Aortic smooth muscle cell (primary cell): ENCODE measurements at places on chromosomes 7 and 10. TPM values are rescaled to one million over a fixed set of nuclear protein-coding genes. Genes with fewer than 3 reads are reported as not detected.

The SORBS1 gene
- total RNA-seq = 1.5 and 3.3 TPM in 2 replicates

The IGFBP3 gene
- 970 and 2,831 TPM in 2 replicates for total RNA-seq

The CRTAC1 gene
- not detected in 2 replicates for total RNA-seq

The ZNF736 gene
- total RNA-seq = 9.5 and 10.9 TPM in 2 replicates

The MOGAT3 gene
- total RNA-seq = not detected in 2 replicates

The TEX36 gene
- total RNA-seq = not detected in 2 replicates

The CFTR gene
- not detected in 2 replicates for total RNA-seq

The CNTNAP2 gene
- total RNA-seq = not detected in 2 replicates

The TMEM184A gene
- total RNA-seq = not detected in 2 replicates

The GIMAP6 gene
- 1.7 and 5.4 TPM in 2 replicates for total RNA-seq

The NOLC1 gene
- total RNA-seq = 22.1 and 38.3 TPM in 2 replicates

The STN1 gene
- 50.6 and 53.7 TPM in 2 replicates for total RNA-seq

The ZNF365 gene
- 4.1 and 6.5 TPM in 2 replicates for total RNA-seq

The SSC4D gene
- 0.53 and 0.56 TPM in 2 replicates for total RNA-seq

The CDHR3 gene
- total RNA-seq = 2.6 and 4.3 TPM in 2 replicates

The PDK4 gene
- 3.2 and 59.5 TPM in 2 replicates for total RNA-seq

The C7orf33 gene
- not detected in 2 replicates for total RNA-seq

The LIPF gene
- total RNA-seq = not detected in 2 replicates

The EGFR gene
- total RNA-seq = 42.1 and 75.2 TPM in 2 replicates

The HOXA5 gene
- not detected in 2 replicates for total RNA-seq

The AOAH gene
- not detected in 2 replicates for total RNA-seq

The ZNF716 gene
- total RNA-seq = not detected in 2 replicates

The EN2 gene
- total RNA-seq = not detected in 2 replicates

The ZNF467 gene
- 0.26 and 2.5 TPM in 2 replicates for total RNA-seq

The CARD11 gene
- total RNA-seq = 0.13 TPM in 1 of 2 replicates, not detected in the other

The PLAC9 gene
- total RNA-seq = 69.5 and 73.6 TPM in 2 replicates

The PLAU gene
- 37.4 and 45.2 TPM in 2 replicates for total RNA-seq

The DKK1 gene
- total RNA-seq = 103 and 126 TPM in 2 replicates

The CYP2C19 gene
- not detected in 2 replicates for total RNA-seq

The VWDE gene
- not detected in 2 replicates for total RNA-seq

The EPDR1 gene
- 51.2 and 99.0 TPM in 2 replicates for total RNA-seq

The CYP2C18 gene
- not detected in 2 replicates for total RNA-seq

The HABP2 gene
- total RNA-seq = not detected in 2 replicates

The NACAD gene
- total RNA-seq = 0.53 and 0.75 TPM in 2 replicates

The AS3MT gene
- total RNA-seq = 8.2 and 9.8 TPM in 2 replicates

The MMP21 gene
- total RNA-seq = not detected in 2 replicates

The HIBADH gene
- total RNA-seq = 61.0 and 93.0 TPM in 2 replicates

The CALML3 gene
- total RNA-seq = not detected in 2 replicates

The MSMB gene
- total RNA-seq = not detected in 2 replicates

The STAM gene
- total RNA-seq = 14.1 and 17.9 TPM in 2 replicates

The CCAR1 gene
- 25.9 and 26.2 TPM in 2 replicates for total RNA-seq

The HHEX gene
- total RNA-seq = 1.6 and 4.6 TPM in 2 replicates

The GNA12 gene
- total RNA-seq = 17.6 and 22.2 TPM in 2 replicates

The AGMO gene
- 0.93 and 1.6 TPM in 2 replicates for total RNA-seq

The CPA2 gene
- total RNA-seq = not detected in 2 replicates

The HACD1 gene
- 10.4 and 11.6 TPM in 2 replicates for total RNA-seq
